H9 (cell line): ENCODE measurements at places on chromosomes 16 and 17.
A peak's percentile ranks its signal among the peaks of the same experiment; 100 is the strongest.

DNA sequence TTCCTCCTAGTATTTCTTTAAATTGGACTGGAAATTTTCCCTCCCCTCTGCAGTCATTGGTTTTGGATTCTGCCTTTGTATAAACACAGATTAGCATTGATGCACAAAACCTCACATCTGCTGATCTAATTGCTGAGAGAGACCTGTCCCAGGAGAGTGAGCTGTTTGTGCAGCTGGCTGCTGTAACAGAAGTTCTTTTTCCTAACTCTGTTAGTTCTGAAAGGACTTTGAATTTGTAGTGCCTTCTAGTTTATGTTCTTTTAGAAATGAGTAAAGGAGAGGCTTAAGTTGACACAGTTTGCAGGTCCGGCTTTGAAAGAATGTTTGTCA, 45.2 kb upstream of the KPNB1 start:
- DNase-seq = no peak

GRCh38 chr16:25106567-25107465, 4.7 kb upstream of the LCMT1 start:
- DNase-seq = peak; percentile 96

DNA sequence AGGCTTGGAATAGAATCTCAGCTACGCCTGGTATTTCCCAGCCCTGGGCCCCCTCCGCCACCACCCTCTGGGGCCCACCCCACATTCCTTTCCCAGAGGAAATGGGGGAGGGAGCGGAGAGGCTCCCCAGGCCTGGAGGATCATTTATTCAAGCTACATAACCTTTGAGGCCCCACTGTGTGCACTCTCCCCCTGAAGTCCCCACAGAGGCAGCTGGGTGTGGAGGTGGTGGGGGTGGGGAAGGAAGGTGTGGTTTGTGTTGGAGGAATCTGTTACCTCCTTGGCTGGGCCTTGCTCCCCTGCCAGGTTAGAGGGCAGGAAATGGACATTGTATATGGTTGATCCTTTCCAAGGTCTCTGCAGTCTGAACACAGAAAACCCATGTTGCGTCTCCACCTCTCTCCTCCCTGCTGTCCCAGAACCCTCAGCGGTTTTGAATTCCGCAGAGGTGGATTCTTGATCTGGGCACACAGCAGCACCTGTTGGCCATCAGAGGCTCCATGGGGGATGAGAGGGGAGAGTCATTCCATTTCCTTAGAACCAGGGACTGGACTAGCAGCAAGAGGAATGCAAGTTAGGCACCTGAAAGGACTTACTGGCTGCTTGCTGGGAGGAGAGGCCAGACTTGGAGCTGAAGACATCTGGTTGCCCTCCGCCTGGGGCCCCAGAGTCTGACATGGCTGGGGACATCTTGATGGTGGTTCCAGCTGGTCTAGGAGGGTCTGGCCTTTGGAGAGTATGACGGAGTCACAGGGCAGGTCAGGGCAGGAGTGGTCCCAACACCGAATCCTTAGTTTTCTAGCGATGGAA, 23.0 kb downstream of the ARHGAP23 start:
- DNase-seq = peak; percentile 97

- no peak for DNase-seq
Measured at GRCh38 chr17:15657868-15658267, 26.2 kb downstream of the TRIM16 start.

DNA sequence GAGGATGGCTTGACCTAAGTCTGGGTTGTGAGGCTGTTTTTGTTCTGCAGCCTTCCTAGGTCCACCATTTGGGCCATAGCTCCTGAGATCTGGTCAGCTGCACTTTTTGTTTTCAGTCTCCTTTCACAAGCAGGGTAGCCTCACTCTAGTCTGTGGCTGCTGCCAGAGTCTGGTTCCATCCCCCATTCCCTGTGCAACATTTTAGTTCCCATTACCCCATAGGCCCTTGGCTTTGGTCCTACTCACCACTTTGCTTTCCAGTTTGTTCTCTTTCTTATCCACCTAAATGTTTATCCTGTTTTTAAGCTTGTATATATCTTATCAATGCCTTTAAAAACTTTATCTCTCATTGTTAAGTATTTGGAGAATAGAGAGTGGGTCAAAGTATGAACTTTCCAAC, 6.5 kb upstream of the XYLT2 start:
- no peak for DNase-seq

DNA sequence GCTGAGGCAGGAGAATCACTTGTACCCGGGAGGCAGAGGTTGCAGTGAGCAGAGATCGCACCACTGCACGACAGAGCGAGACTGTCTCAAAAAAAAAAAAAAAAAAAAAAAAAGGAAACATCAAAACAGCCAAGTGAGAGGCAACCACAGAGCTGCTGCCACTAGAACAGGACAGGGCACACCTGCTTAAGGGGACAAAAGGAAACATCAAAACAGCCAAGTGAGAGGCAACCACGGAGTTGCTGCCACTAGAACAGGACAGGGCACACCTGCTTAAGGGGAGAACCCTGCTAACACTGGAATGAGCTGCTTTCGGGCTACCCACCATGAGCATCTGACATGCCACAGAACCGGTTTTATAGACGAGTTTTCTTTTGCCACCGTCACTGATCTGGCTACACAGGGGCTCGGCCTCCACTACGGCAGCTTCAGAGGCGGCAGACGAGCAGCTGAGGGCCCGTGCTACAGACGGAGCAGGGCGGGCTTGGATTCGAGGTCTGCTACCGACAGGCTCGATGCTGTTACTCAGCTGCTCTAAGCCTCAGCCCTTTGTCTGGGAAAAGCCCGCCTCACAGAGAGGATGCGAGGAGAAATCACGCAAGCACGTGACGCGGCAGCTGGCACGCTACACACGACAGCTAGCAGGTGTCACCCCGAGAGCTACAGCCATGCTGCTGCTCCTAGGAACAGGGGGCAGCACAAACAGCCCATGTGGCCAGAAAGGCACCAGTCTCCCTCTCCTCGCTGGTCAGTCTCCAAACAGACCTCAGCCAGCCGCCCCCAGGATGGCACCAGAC, 2.0 kb downstream of the P4HB start:
- DNase-seq = no peak

DNA sequence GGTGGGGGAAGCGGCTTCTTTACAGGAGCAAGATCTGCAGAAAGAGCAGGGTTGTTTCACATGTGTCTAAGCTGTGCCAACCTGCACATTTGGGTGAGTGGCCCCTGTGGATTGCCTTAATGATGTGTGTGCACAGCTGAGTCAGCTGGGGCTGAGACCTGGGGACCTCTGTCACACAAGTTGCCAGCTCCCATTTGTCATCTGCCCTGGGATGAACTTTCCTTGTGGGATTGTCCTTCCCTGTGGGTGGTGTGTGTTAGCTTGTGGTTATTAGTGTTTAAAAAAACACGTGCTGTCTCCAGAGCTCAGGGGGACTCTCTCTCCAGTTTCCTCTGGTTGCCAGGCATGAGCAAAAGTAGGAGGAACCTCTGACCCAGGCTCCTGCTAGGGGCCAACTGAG, 400.5 kb upstream of the CCL2 start:
- DNase-seq = no peak

- no peak for DNase-seq
Measured at GRCh38 chr17:72334205-72334604, 213.4 kb downstream of the SOX9 start.

GRCh38 chr17:39096508-39097149, 54.8 kb downstream of the PLXDC1 start:
- no peak for DNase-seq

GRCh38 chr16:69922200-69922599, 28.9 kb upstream of the CLEC18A start:
- DNase-seq = no peak

- no peak for DNase-seq
Measured at GRCh38 chr17:55322453-55322985, 57.8 kb downstream of the HLF start.

DNA sequence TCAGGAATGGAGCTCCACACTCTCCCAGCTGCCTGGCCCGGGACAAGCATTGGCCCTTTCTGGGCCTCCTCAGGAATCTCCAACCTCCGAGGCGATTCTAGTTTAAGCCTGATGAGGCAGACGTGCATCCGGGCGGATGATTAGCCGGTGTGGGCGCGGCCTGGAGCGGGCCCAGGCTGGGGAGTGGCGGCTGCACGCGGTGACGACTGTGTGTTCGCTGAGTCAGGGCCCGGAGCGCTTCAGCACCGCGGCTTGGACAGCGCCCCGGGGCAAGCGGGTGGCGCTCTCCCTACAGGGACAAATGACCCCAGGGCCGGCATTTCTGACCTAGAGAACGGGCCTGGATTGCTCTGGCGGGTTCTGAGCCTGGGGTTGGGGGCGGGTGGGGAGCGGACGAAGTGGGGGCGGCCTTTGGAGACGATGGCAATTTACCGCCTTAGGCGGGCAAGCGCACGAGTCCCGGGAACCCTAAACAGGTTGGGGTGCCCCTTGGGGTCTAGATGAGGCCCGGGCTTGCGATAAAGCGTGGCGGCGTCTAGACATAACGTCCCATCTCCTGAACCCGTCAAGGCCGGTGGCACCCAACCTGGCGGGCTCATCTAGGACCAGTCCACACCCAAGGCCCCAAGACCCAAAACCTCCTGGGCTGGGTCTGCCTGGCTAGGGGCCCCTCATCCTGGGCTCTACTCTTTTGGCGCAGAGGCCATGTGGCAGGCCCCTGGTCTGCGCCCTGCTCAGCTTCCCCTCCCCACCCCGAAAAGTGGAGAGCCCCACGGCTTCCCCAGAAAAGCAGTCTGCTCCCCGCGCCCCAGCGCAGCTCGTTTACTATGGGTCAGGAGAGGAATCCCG, 22.3 kb upstream of the ZNHIT3 start:
- peak; percentile 98 for DNase-seq

GRCh38 chr17:62562656-62563055, 64.8 kb upstream of the MRC2 start:
- DNase-seq = no peak

- no peak for DNase-seq
Measured at GRCh38 chr17:75009139-75009724, 3.2 kb upstream of the MRPL58 start.

DNA sequence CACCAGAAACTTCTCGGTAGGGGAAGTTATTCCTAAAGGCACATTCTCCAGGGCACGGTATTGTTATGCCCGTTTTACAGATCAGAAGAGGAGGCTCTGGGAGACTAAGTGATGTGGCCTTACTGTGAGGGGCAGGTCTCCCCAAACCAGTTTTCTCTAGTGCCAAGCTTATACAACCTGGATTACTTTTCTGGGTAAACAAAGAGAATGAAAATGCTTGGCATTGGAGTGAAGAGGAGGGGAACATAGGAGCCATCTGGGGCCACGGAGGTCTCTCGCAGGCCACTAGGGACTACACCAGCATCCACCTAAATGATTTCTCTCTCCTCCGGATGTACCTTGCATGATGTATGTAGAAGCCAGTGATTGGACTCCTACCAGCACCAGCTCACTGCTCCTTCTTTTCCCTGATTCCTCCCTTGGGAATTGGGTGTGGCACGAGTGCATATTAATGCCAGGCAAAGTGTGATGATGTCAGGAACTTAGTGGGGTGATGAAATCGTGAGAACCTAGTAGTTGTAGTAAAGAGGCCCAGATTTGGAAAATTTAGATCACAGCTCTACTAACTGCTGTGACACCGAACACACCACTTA, 674 bp downstream of the TOM1L1 start:
- DNase-seq = peak; percentile 34
